ENCODE measurements at places on chromosomes 1 and 21.
A peak's percentile ranks its signal among the peaks of the same experiment; 100 is the strongest.

DNA sequence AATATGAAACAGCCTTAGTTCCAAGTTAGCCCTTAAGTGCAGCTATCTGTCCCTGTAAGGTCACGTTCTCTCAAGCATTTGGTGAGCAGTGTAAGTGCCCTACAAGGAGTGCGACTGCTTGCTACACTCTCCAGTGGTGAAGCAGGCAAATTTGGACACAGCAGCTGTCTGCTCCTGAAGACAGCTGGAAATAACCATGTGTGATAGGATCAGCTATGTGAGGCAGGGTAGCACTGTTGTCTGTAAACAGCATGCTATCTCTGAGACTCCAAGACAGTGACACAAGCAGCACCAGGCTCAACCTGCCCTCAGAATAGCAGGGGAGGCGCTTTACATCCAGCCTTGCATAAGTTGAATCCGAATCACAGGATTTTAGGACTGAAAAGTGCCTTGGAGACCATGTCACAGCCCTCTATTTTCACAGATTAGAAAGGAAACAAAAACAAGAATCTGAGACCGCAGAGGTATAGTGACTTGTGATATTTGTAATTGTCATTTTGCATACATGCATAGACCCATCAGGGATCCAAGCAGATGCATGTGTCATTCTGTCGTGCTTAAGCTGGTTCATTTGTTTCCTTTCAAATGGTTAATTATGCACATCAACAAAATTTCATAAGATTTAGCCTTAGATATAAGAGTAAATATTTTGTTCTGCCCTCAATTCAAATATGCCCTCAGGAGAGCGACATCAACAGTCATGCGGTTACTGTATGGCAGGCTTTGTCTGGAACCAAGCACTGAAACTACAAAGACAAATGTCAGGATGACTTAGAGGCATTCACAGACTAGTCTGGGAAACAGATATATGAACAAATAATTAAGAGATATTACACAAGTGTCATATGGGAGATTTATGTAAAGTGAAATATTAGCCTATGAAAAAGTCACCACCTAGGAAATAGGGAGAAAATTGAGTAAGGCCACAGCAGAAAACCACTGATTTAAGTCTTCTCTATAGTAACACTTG is 134.9 kb upstream of the NRIP1 start:
- DNase-seq, result no peak

DNA sequence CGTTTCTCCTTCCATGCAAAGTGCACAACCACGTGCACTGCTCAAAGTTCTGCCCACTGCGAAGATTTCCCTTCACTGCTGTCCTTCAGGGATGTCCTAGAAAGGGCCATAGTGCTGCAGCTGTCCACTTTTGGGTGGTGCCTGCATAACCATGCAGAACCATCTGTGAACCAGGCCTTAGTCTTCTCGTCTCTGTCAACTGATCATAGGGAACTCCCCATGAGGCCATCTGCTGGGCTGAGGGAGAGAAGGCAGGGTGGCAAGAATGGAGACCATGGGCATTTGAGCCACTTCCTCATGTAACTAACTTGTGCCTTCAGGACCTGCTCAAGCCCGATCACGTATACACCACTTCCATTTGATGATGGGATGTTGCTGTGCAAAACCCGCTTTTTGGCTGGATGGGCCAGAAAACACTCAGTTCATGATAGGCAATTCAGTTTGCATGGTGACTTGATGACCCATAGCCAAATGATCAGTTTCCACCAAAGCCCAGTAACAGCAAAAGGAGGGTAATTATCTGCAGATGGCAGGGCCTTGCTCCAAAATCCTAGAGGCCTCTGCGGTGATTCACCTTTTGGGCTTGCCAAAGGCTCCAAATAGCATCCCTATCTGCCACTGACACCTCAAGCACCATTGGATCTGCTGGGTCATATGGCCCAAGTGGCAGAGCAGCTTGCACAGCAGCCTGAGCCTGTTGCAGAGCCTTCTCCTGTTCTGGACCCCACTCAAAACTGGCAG is 9.5 kb downstream of the ST6GALNAC5 start:
- no peak for DNase-seq

- DNase-seq, result no peak
Observed at GRCh38 chr1:206833106-206833680, 32.2 kb upstream of the IL20 start.

DNA sequence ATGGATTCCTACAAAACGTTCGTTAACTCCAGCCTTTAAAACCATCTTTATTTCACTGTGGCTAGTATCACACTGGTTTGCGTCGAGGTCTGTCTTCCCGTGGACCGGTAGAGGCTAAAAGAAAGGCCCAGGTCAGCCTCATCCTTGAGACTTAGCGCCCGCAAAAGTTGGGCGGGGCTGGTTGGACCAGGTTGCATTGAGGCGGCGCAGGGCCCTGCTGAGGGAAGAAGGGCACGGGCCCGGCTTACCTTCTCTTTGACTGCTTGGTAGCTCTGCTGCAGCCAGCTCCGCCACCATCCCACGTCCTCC is 455 bp downstream of the BSDC1 start:
- DNase-seq, result peak; percentile 23

- DNase-seq, result no peak
Observed at GRCh38 chr1:193927550-193927949, 741.1 kb upstream of the B3GALT2 start.

GRCh38 chr1:21378705-21379494 is 61.0 kb upstream of the NBPF3 start:
- no peak for DNase-seq

DNA sequence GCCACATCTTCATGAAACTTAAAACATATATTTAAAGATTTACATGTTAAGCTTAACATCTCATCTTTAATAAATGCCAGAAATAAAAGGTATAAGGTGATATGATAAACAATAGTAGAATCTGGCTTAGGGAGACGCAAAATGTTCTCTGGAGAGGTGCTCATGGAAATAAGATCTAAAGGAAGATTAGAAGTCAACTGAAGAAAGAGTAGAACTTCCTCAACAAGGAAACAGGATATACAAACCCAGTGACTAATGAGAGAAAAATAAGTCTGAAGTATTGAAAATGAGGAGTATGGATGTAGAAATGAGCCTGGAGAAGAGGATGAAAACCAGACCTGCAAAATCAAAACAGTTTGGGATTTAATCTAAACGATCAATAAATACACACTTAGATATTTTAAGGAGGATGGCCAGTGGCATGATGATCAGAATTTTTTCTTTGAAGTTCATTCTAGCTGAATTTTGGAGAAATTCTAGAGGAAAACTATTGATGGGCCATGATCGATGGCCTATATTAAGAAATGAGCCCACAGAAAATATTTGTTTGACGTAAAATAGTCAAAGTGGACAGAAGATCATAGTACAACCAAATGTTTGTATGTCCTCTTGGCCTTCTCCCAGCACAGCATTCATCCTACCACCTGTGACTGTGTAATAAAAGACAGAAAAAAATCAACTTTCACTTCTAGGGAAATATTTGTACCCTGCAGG is 387.9 kb upstream of the PTBP2 start:
- DNase-seq, result no peak
